Pulmonary artery endothelial cell (primary cell): ENCODE measurements at places on chromosomes 3 and 15. TPM values are rescaled to one million over a fixed set of nuclear protein-coding genes. Genes with fewer than 3 reads are reported as not detected.

DNA sequence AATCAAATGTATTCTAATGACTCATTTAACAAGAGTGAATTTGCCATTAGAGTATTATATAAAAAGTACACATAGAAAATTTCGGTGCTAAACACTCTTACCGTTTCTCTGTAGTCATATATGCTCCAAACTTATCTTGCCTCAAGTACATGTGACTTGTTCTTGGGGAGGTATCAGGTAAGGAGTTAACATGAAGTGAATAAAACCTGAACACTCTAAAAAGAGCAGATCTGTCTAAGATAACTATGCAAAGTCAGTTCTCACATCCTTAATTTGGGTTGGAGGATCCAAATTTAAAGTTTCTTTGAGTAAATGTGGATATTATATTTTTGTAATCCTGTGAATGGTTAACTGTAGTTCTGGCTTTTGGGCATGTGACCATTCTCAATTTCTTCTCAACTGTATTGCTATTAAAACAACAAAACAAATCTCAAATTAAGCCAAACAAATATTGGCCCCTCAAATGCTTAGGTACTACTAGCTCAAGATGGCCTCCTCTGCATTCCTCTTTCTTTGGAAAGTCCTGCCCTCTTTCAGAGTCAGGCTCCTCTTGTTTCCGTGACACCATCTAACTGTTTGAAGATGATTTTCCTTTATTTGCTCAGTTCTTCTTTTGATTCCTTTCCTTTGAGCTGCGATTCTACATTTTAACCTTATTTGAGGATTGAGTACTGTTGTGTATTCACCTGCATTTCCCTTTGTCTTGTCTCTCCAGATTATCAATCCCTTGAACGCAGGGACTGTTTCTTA is 4.2 kb downstream of the EDEM1 start:
- no peak for DNase-seq

GRCh38 chr3:152353578-152353977 is 84.8 kb downstream of the MBNL1 start:
- no peak for DNase-seq

- DNase-seq: no peak
Measured at GRCh38 chr15:89305395-89305794, 29.2 kb downstream of the POLG start.

DNA sequence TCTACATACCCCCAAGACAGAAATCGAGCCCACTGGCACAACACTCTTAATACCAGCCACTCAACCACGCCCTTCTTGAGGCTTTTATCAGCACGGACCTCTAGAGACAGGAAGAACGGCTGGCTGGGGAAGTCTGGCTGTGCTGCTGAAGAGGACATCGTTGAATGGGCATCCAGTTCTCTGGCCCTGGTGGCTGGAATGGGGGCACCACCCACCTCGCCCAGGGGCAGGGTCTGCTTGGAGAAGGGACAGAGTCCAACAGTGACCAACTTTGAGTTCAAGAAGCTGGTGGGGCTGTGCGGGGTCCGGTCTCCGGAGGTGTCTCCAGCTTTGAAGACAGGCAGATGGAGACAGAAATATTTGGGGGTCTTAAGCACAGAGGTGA is 77.5 kb downstream of the ATP10A start:
- DNase-seq: no peak

GRCh38 chr3:16386561-16386960 is 121.5 kb downstream of the OXNAD1 start:
- DNase-seq: no peak

GRCh38 chr3:61194892-61195538 is 56.2 kb downstream of the FHIT start:
- DNase-seq: no peak

DNA sequence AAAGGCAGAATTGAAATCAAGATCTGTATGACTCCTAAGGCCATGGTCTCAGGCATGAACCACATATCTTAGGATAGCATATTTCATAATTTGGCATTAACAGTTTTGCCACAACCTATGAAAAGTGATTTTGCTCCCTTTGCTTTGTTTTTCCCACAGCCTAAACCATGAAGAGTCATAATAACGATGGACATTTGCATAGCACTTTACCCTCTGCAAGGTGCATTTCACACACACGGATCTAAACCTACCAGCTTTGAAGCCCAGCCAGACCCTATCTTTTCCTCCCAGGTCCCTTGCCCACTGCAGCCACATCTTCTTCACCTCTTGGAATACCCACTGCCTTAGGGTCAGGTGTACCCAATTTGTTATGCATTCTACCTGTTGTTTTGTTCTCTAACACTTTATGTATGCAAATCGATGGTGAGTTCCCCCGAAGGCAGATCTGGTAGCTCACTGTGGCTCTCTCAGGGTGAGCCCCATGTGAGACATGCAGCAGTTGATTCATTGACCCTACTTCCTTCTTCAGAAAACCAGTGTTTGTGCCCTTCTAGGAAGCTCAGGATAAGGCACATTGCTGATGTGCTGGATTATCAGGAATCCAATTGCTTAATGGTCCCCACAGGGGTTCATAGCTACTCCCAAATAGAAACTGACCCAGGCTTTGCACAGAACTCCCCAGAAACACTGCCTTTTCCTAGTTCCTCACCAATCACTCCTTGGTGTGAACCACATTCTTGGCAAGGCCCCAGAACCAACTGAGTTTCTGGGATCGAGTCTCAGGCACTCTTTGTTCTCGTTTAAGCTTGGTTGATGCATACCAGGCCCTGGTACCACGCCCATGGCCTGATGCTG is 8.7 kb downstream of the ARHGAP31 start:
- no peak for DNase-seq

The CYP8B1 gene
- total RNA-seq: not detected in 2 replicates
